Stimulated activated CD4-positive, alpha-beta T cell treated with anti-CD3 and anti-CD28 coated beads, TNF-alpha, amount 100 ng/mL, for 4 hours (primary cell): ENCODE measurements at places on chromosomes 6 and 20.

- no peak for DNase-seq
Measured at GRCh38 chr6:12801141-12801540, 84.6 kb downstream of the PHACTR1 start.

DNA sequence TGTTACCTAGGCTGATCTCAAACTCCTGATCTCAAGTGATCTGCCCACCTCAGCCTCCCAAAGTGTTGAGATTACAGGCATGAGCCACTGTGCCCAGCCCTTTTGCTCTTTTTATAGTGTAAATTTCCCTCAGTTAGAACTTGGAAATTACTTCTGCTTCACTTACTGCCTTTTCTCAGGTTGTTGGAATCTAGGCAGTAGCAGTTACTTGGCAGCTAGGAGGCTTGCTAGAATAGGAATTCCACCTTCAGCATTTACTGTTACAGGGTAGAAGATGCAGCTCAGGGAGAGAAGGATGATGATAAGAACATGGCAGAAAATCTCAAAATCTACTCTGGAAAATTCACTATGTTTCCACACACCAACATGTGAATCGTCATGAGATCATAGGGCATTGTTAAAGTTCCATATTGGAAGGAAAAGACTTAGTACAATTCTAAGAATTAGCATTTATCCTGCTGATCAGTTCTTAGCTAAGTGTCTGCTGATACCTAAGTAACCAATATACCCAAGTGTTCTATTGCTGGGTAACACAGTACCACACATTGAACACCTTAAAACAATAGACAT is 182.2 kb downstream of the SLC16A10 start:
- DNase-seq, result no peak

- DNase-seq, result no peak
Measured at GRCh38 chr6:160095146-160095845, 26.3 kb upstream of the SLC22A1 start.

GRCh38 chr6:99746261-99746895 is 139.7 kb downstream of the PRDM13 start:
- peak; percentile 35 for DNase-seq

DNA sequence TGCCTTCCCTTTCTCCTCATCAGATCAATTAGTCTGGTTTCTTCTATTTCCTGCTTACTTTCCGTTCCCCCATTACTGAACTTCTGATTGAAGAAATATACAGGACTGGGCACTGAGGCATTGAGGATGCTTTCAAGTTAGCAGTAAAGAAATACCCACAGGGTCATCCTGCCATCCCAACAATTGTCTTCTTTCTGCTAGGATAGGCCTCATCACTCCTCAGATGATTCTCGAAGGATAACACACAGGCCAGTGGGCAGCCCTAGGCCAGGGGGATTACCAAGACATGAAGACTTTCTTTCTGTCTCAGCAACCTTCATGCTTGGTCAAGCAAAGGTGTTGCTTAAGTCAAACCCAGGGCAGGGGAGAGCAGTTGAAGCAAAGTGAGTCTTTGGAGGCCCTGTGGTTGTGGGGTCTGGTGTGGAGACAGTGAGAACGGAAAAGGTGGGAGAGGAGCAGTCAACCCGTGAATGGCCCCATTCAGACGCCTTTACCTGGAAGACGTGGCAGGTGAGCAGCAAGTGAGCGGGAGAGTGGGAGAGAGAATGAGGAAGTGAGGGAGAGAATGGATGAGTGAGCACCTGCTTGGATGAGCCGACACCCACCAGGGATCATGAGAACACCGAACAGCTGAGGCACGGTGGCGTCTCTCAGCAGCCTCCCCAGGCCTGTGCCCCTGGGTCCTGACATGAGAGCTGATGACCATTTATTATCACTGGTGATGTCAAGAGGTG is 462.9 kb downstream of the PREX1 start:
- DNase-seq, result no peak

DNA sequence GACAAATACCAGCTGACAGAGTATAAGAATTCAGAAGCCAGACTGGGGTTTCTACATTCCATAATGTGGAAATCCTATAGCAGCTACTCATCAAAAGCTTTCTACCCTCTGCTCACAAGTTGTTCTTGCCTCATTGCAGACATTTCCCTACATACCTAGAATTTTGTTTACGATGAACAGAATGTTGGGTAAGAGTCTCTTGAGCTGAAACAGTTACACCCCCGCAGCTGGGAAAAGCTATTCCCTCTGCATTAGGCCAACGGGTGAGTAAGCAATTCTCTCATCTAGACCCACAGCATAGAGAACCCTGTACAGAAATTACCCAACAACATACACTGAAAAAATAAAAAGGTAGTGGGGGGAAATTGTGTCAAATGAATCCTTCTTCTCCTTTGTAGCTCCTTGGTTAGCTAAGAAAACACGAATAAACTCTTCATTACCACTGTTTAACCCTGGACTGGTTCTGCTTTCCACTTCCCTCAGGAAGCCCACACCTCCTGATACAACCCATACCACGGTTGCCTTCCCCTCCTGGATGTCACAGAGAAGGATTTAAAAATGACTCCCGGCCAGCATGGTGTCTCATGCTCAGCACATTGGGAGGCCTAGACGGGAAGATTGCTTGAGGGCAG is 215.0 kb upstream of the SHLD1 start:
- no peak for DNase-seq

DNA sequence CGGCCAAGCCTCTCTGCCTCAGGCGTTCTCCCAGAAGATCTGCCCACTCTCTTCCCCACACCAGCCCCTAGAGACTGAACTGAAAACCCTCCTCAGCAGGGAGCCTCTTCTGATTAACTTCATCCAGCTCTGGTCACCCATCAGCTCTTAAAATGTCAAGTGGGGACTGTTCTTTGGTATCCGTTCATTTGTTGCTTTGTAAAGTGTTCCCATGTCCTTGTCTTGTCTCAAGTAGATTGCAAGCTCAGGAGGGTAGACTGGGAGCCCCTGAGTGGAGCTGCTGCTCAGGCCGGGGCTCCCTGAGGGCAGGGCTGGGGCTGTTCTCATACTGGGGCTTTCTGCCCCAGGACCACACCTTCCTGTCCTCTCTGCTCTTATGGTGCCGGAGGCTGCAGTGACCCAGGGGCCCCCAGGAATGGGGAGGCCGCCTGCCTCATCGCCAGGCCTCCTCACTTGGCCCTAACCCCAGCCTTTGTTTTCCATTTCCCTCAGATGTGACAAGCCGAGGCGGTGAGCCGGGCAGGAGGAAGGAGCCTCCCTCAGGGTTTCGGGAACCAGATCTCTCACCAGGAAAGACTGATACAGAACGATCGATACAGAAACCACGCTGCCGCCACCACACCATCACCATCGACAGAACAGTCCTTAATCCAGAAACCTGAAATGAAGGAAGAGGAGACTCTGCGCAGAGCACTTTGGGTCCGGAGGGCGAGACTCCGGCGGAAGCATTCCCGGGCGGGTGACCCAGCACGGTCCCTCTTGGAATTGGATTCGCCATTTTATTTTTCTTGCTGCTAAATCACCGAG is 14.2 kb downstream of the VEGFA start:
- no peak for DNase-seq
